ENCODE measurements at places on chromosomes 12 and 14.

DNA sequence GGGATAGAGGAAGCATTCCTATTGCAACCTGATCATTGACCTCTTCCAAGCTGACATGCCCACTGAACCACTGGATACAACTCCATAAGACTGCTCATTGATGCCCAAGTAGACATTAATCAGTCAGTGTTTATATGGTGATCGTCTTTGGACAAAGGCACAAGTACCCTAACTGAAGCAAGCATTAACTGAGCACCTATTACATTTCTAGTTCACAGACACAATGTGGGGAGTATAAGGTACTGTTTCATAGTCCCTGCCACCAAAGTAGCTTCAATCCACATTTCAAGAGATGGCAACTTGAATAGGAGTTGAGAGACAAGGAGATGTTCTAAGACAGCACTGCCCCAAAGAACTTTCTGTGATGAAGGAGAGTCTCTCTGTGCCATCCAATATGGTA, 10.9 kb upstream of the COL2A1 start:
- DNase-seq, result no peak

DNA sequence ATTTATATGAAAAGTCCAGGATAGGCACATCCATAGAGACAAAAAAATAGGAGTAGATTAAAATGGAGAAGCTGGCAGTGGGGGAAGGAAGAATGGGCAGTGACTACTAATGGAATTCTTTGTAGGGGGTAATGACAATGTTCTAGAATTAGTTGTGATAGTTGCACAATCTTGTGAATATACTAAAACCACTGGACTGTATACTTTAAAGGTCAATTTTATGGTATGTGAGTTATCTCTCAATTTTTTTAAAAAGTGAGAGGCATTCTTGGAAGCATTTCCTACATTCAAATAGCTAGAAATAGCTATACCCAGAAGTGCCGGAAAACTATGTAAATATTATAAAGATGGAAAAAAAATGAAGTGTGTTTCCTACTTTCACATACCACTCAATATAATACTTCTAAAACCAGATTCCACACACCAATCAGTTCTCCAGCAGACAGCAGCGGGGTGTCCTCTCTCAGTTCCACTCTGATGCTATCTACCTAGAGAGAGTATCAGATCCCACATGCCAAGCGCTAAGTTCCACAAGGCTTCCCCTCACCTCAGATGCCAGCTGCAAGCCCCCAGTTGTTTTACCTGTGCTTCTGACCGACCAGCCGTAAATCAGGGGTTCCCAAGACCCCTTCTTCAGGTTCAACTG, 41.7 kb upstream of the NID2 start:
- no peak for DNase-seq

GRCh38 chr14:102356280-102356679, 6.4 kb downstream of the CINP start:
- no peak for DNase-seq

DNA sequence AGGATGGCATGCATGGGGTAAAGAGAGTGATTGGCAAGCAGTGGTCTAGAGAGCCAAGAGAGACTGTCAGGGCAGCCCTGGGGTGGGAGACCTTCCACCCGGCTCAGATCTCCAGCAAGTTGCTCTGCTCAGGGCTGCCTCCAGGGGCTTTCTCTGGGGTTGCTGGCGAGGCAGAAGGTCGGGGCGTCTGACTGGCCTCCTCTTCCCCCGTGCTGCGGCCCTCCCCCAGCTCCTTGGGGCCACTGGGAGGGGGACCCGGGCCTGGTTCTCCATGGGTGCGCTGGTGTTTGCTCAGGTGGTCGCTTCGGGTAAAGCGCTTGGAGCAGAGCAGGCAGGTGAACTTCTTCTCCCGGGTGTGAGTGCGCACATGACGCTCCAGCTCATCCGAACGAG, 6.6 kb upstream of the AAAS start:
- DNase-seq, result no peak

GRCh38 chr14:38496092-38496491, 240.2 kb upstream of the CLEC14A start:
- DNase-seq, result no peak

- DNase-seq, result no peak
Observed at GRCh38 chr12:39619316-39619659, 315 bp downstream of the ABCD2 start.

- no peak for DNase-seq
Observed at GRCh38 chr12:70508178-70508577, 129.1 kb downstream of the PTPRB start.

- no peak for DNase-seq
Observed at GRCh38 chr14:54931101-54931500, 28.5 kb upstream of the GCH1 start.

GRCh38 chr12:5000204-5000603, 43.5 kb upstream of the KCNA5 start:
- DNase-seq, result no peak

GRCh38 chr14:23095196-23096108, at the start of gene C14orf119:
Gene C14orf119, plus strand, starts transcription at chr14:23095505. Its CDS starts 2,154 bp downstream, at chr14:23097659.
- no peak for DNase-seq

DNA sequence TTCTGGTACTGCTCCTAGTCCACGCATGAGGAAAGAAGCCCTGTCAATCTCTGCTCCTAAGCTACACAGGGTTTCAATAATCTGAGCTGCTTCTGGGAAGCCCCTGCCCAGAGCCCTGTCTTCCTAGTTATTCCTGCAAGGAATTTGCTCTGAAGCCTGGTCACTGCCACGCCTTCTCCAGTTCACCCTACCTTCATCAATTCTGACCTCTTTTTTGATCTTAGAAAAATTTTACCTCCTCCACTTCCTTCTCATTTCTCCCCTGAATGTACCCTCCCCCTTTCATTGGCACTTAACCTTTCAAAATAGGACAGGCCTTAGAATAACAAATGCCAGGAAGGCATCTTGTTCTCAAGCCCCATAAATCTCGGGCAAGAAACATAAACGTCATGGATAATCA, 14.9 kb upstream of the LRRK2 start:
- DNase-seq, result no peak

DNA sequence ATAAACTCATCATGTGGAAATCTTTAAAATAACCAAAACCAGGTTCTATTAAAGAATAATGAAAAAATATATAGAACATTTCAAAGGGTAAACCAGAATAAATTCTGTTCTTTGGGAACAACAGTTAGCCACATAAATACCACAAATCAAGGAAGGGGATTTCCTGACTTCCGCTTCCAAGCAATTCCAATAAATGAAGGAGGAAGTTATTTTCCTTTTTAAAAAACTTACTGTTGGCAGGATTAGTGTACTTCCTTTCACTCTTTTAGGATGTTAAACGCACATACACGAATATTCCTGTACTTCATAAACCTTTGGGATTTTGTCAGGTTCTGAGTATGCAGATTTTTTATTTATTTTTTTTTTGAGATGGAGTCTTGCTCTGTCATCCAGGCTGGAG, 13.7 kb upstream of the LIMA1 start:
- DNase-seq, result no peak

GRCh38 chr12:49626836-49627235, 3.5 kb downstream of the PRPF40B start:
- DNase-seq, result no peak

DNA sequence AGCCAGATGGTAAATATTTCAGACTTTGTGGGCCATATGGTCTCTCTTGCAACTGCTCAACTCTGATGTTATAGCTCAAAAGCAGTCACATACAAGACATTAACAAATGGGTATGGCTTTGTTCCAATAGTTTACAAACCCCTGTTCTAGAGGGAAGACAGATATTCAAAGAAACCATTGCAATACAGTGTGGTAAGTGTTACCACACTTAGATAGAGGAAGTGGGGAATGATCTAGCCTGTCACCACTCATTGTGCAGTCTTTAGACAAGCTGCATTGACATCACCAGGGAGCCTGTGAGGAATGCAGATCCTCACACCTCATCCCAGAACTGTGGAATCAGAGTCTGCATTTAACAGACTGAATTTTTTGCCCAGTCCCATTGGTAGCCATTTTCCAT, 80.0 kb upstream of the RGS6 start:
- DNase-seq, result no peak

GRCh38 chr12:52044292-52044983, 6.8 kb upstream of the NR4A1 start:
- no peak for DNase-seq

- no peak for DNase-seq
Observed at GRCh38 chr14:103692871-103693270, 22.4 kb downstream of the XRCC3 start.

GRCh38 chr12:67270622-67271021, 1.5 kb downstream of the CAND1 start:
- no peak for DNase-seq

DNA sequence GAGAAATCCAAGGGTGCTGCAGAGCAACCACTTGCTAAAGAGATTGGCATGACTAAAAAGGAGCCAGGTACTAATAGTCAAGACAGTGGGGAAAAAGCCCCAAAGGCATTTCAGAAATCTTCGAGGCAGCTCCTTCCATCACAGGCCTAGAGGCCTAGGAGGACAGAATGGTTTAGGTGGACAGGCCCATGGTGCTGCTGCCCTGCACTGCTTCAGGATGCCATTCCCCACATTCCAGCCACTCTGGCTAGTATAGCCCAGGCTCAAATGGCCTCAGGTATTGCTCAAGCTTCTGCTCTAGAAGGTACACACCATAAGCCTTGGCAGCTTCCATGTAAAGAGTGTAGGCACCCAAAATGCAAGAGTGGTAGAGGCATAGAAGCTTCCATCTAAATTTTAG, 92.9 kb downstream of the RPAP3 start:
- DNase-seq, result no peak

DNA sequence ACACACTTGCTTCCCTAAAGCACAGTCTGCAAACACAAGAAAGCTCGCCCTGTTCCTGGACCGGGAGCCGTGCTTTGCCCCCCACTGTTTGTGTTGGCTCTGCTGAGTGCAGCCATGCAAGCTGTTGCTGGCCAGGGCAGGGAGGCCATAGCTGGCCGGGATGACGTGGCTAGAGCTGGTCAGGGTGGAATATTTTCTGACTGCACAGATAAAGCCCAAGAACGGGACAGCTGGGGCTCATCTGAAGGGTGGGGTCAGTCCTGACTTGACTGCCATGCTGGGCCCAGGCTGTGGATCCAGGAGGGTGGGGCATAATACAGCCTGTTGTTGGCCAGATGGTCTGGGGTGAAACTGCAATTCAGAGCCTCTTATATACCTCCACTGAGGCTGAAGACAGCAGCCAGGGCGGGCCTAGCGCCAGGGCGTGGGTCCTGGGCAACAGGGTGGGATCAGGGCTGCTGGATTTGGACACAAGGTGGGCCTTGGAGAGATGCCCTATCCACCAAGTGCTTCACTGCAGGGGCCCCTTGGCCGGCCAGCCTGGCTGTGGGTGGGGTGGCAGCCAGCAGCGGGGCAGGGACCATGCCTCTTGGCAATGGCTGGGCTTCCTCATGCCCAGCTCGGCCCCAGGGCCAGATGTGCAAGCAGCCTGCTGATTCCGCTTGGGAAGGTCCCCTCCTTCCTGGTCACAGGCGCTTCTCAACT, 14.8 kb downstream of the KMT5A start:
- no peak for DNase-seq

GRCh38 chr12:106084014-106084671, 54.6 kb downstream of the NUAK1 start:
- no peak for DNase-seq

GRCh38 chr12:105036937-105037649, 47.2 kb downstream of the ALDH1L2 start:
- DNase-seq, result no peak

- no peak for DNase-seq
Observed at GRCh38 chr12:62930546-62931425, 4.2 kb downstream of the PPM1H start.

- no peak for DNase-seq
Observed at GRCh38 chr14:90434370-90435020, 37.7 kb downstream of the CALM1 start.

- no peak for DNase-seq
Observed at GRCh38 chr14:44300916-44301315, 206.2 kb downstream of the FSCB start.

- DNase-seq, result no peak
Observed at GRCh38 chr12:10207136-10207535, 5.5 kb upstream of the GABARAPL1 start.

- no peak for DNase-seq
Observed at GRCh38 chr12:95789126-95790032, 1.2 kb downstream of the NTN4 start.

GRCh38 chr12:104994336-104994735, 8.2 kb downstream of the NOPCHAP1 start:
- no peak for DNase-seq

- DNase-seq, result no peak
Observed at GRCh38 chr12:74647256-74647655, 109.6 kb downstream of the ATXN7L3B start.

DNA sequence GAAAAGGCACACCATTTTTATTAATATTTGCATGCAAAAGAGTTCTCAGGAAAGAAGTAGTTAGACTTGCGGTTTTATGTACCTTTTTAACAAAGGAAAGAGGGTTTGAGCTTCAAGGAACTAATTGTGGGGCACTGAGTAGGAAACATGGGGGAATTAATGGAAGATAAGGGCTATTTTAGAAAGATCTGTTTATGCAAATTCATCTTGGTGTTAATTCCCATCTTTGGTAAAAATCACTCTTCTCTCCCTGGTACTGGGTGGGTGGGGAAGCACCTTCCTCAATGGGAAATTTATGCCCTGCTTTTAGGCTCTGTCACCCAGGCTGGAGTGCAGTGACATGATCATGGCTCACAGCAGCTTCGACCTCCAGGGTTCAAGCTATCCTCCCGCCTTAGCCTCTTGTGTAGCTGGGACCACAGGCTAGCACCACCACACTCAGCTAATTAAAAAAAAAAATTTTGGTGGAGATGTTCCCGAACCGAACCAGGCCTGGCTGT, 30.1 kb upstream of the RESF1 start:
- no peak for DNase-seq

DNA sequence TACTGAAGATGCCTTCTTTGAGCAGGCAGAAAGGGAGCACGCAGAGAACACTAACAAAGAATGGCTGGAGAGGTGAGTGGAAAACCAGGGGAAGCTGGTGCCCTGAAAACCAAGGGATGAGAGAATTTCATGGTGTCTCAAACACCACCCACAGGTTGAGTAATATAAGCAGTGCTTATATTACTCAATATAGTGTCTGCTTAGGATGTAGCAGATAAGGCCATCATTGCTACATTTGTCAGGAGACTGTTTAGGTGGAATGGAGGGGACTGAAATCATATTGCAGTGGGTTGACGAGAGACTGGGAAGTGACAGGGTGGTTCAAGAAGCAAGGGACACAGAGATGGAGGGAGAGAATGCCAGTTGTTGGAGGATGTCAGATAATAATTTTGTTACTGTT, 20.6 kb downstream of the PKP2 start:
- no peak for DNase-seq

DNA sequence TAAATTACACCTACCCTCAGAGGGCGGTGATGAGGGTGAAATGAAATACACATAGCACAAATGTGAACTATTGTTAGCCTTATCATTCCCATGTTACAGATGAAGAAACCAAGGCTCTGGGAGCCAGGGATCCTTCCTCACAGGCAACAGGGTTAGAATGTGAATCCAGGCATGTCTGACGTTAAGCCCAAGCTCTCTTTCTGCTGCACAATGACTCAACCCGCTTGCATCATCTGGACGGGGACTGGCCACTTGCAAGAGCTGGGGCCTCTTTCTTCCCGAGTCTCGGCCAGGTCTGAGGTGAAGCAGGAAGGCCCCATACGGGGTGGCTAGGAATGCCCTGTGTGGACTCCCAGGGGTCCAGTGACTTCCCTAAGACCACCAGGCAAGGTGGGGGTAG, 105.2 kb downstream of the RBM19 start:
- DNase-seq, result no peak

All from NCI-H2081 treated with DMSO at 0.1 percent for 48 hours (cell line).